CD4-positive, CD25-positive, alpha-beta regulatory T cell (primary cell): ENCODE measurements at places on chromosomes 11 and 22. TPM values are rescaled to one million over a fixed set of nuclear protein-coding genes. Genes with fewer than 3 reads are reported as not detected.
A peak's percentile ranks its signal among the peaks of the same experiment; 100 is the strongest.

DNA sequence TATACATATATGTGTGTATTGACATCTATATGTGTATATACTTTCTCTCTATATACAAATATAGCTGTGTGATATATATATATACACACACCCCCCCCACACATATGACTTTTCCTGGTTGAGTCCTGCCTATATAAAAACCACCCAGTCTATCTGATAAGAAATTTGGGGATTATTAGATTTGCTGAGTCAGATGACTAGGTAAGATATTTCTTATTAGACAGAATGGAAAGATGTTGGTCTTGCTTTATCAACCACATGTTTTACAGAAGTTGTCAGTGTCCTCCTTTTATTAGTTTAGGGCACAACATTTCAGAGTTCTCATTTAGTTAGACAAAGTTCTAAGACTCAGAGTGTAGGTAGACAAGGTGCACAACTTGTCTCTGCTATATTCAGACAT lies 953.3 kb downstream of the METTL15 start:
- no peaks in the 10 kb centered on the region for H3K36me3 ChIP-seq
- no peaks in the 10 kb centered on the region for H3K4me1 ChIP-seq
- no peak overlapping the region for H3K27ac ChIP-seq
- DNase-seq = no peak

DNA sequence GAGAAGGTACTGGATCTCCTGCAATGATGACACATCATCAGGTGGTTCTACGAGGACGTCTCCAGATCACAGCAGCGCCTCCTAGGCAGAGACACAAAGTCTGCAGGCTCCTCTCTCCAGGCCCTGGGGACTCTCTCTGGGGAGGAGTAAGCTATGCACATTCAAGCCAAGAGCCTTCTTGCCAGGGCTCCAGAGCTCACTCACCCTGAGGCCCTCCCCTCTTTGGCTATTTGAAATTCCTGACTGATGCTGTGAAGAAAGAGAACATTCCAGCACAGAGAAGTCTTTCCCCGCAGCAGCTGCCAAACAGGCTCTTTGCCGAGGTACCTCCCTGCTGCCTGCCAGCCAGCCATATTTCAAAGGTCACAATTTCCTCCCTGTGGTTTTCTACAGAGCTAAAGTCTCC lies 204.9 kb downstream of the CSNK2A3 start:
- H3K4me1 ChIP-seq = peaks cover 36% of the 10 kb centered on the region
- no peak overlapping the region for H3K27ac ChIP-seq
- no peaks in the 10 kb centered on the region for H3K27me3 ChIP-seq
- DNase-seq = peak; percentile 29
- H3K36me3 ChIP-seq = no peaks in the 10 kb centered on the region
- no peak overlapping the region for H3K4me3 ChIP-seq

The CHRNA10 gene
- total RNA-seq = 1.4 TPM

The CD3D gene
- total RNA-seq = 476 TPM

The NCF4 gene
- 53.1 TPM for total RNA-seq

- peaks cover 77% of the 10 kb centered on the region for H3K4me1 ChIP-seq
- H3K4me3 ChIP-seq = no peak overlapping the region
- peak overlapping the region; percentile 90 for H3K27ac ChIP-seq
- no peaks in the 10 kb centered on the region for H3K36me3 ChIP-seq
Measured at GRCh38 chr22:37163575-37164504, 14.1 kb upstream of the IL2RB start.

The PTGDR2 gene
- 2.3 TPM for total RNA-seq

DNA sequence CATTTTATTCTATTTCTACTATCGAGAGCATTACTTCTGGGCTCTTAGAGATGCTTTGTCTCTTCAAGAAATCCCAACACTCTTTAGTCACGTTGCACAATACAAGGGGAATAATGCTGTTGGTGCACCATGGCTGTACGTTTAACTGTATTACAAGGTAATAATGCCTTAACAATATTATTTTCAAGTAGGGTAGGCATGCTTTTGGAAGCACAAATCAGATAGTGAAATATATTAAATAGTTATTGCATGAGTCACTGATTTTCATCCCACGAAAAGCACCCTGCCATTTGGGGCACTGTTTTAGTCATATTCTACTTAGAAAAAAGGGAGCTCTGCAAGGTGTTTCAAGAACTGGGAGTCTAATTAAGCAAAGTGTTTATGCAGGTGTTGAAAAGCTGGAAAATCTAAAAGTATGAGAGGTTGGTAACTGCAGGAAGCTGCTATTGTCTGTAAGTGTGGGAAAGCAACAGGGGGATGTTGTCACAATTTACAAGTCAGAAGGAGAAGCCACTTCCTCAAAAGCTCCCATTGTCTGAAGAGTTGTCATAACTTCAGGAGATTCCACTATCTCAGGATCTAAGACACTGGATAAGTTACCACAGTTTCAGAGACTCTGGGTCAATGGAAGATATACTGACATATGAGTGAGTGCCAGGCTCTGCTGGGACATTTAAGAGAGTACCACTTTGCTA lies 218.2 kb downstream of the JRKL start:
- no peak for DNase-seq
- no peaks in the 10 kb centered on the region for H3K4me1 ChIP-seq
- no peak overlapping the region for H3K4me3 ChIP-seq
- H3K27ac ChIP-seq = no peak overlapping the region
- no peaks in the 10 kb centered on the region for H3K36me3 ChIP-seq

The FXYD6 gene
- total RNA-seq = not detected

The DERL3 gene
- 1.0 TPM for total RNA-seq

DNA sequence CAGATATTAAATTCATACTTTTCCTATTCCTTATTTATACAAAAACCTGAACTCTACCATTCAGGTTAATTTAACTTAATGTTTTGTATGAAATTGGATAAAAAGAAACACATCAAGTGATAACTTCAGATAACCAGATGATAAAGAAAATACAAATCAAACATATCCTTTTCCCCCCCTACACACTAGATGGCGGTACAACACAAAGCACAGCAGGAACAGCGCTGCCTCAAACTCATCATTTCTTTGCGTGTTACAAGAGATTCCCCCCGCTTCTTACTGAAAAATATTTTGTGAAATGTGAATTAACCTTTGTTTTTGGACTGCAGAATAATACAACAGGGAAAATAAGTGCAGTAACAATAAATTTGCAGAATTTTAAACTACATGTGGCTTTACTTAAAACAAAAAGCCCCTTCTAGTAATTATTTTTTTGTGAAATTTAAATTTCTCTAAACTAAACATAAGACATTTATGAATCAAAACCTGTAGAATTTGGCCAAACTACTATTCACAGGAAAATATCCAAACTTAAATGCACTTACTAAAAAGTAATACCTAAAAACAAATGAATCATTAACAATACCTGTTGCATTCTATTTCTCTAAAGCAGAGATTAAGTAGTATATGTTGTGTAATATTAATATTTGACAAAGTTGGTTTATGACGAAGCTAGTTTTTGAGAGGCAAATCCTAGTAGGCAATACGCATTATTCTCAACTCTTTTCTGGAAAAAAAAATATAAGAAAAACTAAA lies 74.4 kb downstream of the ARHGAP32 start:
- no peaks in the 10 kb centered on the region for H3K36me3 ChIP-seq
- H3K27me3 ChIP-seq = peaks cover 2% of the 10 kb centered on the region
- no peak overlapping the region for H3K27ac ChIP-seq
- H3K4me1 ChIP-seq = no peaks in the 10 kb centered on the region
- H3K4me3 ChIP-seq = no peak overlapping the region

DNA sequence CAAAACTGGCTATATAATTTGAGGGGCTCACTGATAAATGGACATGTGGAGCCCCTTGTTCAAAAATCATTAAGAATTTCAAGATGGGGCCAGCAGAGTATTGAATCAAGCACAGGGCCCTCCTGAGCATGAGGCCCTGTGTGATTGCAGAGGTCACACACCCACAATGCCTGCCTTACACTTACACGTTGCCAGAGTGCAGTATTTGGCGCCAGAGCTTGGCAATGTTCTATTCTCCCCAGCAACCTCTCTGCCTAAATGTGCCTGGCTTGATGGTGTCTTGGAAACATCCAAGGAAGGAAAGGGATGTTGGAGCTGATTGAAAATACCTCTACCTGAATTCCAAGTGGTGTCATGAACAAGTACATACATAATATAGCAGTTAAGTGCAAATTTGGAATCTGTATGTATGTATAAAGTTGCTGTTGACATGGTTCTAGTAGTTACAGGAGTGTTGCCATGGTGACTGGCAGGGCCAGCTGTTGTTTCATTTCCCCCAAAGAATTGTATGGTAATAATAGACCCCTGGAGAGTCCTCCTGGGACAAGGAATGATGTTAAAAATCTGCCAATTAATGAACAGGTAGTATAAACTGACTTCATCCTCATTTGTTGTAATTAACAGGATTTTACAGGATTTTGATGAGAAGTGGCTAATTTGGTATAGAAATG lies 205.7 kb upstream of the NAV2 start:
- DNase-seq = no peak
- H3K36me3 ChIP-seq = no peaks in the 10 kb centered on the region
- H3K4me3 ChIP-seq = no peak overlapping the region
- no peaks in the 10 kb centered on the region for H3K4me1 ChIP-seq
- H3K27me3 ChIP-seq = peaks cover 3% of the 10 kb centered on the region
